ENCODE measurements at places on chromosomes 7 and 10.
A peak's percentile ranks its signal among the peaks of the same experiment; 100 is the strongest.

DNA sequence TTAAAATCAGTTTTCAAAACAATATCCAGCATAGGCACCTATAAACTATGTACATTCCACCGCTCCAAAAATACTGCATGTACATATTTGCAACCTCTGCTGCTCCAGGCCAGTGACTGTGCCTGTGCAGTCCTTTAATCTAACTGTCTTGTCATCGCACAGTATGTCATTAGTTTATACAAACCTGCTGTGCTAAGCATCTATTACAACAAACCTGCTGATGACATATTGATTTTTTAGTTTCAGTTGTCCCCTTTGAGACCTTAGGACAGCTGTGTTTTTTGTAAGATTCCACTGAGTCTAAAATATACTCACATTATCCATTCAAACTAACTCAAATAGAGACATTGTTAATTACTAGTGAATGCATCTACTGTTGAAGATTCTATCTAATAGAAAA lies 33.1 kb downstream of the SEMA3C start:
- H3K27ac ChIP-seq = no peak overlapping the region
- H3K27me3 ChIP-seq = no peaks in the 10 kb centered on the region
- no peak overlapping the region for H3K4me3 ChIP-seq
- no peaks in the 10 kb centered on the region for H3K36me3 ChIP-seq

DNA sequence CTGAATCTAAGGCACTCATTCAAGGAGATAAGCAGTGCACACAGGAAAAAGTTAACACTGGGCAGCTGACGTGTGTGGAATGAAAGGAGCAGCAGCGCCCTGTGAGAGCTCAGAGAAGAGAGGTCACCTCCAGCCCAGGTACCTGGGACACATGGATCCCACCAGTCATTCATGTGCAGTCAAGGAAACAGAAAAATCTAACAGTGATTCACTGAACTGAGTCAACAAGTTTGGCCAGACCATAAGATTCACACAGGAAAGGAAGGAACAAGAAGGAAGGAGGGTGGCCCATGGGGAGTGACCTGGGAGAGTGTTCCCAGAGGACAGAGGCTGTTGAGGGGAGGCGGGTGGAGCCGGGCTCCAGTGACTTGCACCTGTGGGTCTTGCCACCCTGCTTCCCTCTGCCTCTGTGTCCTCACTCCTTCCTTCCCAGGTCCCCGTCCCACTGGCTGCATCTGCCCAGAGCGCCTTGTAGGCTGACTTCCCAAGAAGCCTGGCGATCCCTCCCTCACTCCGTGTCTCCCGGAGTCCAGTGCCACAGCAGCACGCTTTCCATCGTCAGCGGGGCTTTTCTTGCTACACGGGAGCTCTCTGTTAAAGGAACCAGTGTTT lies 27.7 kb downstream of the RNF32 start:
- DNase-seq = no peak
- H3K27ac ChIP-seq = no peak overlapping the region
- H3K4me3 ChIP-seq = no peak overlapping the region
- no peaks in the 10 kb centered on the region for H3K36me3 ChIP-seq
- no peaks in the 10 kb centered on the region for H3K4me1 ChIP-seq

GRCh38 chr10:1289591-1289990 lies 233.4 kb downstream of the WDR37 start:
- H3K36me3 ChIP-seq = no peaks in the 10 kb centered on the region
- no peak for DNase-seq
- H3K27ac ChIP-seq = no peak overlapping the region
- H3K4me3 ChIP-seq = no peak overlapping the region
- no peaks in the 10 kb centered on the region for H3K4me1 ChIP-seq

- peak overlapping the region; percentile 7 for H3K4me3 ChIP-seq
- no peak for DNase-seq
- peaks cover 10% of the 10 kb centered on the region for H3K36me3 ChIP-seq
- peak overlapping the region; percentile 87 for H3K27ac ChIP-seq
- peaks cover 46% of the 10 kb centered on the region for H3K4me1 ChIP-seq
Observed at GRCh38 chr10:88092973-88093372, 229.5 kb downstream of the PTEN start.

DNA sequence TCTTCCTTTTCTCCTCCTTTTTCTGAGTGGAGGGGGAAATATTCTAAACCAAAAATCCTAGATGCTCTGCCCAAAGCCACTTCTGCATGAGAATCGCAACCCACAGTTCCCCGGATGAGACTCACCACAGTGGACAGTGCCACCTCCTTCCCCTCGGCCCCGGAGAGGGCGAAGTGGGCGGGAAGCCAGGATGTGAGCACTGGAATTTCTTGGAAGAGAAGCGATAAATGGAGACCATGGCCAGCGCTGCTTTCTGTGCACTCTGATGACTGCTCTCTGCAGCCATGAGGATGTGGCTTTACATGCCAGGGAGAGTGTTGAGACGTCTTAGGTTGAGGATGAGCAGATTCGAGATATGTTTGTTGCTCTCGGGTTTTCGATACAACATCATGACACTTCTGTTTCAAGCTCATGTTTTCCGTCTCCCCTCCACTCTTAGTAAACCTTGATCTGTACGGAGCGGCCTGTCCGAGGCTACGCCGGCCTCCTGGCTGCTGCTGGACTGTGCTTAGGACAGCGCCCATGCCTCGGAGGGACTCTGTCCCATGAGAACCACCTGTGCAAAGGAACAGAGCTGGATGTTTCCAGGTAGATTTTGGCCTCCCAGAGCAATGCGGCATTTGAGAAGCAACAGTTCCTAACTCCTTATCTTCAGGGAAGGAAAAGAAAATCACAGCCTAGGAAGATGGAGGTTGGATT lies 414.6 kb upstream of the FOXK1 start:
- H3K4me3 ChIP-seq = no peak overlapping the region
- H3K27me3 ChIP-seq = no peaks in the 10 kb centered on the region
- no peaks in the 10 kb centered on the region for H3K4me1 ChIP-seq
- H3K36me3 ChIP-seq = no peaks in the 10 kb centered on the region
- DNase-seq = no peak

DNA sequence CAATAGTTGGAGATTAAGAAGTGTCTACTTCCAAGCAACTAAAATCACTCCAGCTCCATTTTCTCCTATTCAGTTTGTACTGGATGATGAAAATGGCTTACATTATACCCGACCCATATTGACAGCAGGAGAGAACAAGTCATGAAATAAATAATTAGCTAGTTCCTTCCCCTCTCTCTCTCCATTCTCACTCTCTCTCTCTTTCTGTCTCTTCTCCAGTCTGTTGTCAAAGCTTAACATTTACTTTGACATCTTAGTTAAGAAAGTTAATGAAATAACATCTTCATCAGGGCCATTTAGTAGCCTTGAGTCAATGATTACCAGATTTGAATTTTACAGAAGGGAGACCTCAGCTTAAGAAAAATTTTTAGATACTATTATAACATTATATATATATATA lies 138.5 kb downstream of the ARID5B start:
- DNase-seq = no peak
- H3K4me3 ChIP-seq = no peak overlapping the region
- peaks cover 56% of the 10 kb centered on the region for H3K4me1 ChIP-seq

- no peaks in the 10 kb centered on the region for H3K36me3 ChIP-seq
- DNase-seq = no peak
- H3K4me1 ChIP-seq = no peaks in the 10 kb centered on the region
Observed at GRCh38 chr10:30170814-30171213, 111.4 kb upstream of the JCAD start.

GRCh38 chr7:135175931-135176330 lies 5.4 kb upstream of the CYREN start:
- peaks cover 11% of the 10 kb centered on the region for H3K4me1 ChIP-seq
- H3K27ac ChIP-seq = no peak overlapping the region
- H3K4me3 ChIP-seq = no peak overlapping the region
- H3K36me3 ChIP-seq = peaks cover 9% of the 10 kb centered on the region
- DNase-seq = no peak

DNA sequence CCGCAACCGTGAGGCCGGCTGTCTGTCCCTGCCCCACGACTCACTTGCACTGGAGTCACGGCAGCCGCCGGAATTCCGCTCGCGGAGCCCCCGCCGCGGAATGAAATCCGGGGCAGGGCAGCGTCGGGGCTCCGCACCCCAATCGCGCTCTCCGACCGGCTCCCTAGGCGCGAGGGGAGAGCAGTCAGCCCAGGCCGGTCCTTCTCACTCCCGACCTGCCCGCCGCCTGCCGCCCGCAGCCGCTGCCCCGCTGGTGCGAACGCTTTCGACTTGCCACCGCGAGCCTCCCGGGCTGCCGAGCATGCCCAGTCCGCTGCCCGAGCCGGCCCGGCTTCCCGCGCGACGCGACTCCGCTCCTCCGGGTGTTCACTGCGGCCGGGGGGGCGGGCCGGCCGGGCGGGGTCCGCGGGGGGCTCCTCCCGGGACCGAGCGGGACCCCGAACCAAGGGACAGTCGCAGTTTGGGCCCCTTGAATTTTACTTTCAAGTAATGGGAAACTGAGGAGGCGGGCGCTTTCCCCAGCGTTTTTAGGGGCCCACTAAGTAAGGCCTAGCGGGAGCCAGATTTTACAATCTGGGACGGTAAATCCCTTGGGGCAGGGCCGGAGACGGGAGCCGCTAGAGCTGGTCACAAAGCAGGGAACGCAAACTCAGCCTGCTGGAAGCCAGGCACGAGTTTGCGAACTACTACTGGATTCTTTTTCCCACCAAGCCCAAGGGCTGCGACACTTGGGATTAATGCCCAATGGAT lies at the start of gene SGMS1:
SGMS1 (minus strand) TSS at position 294 of the 750 bp plus-strand sequence. CDS start 279,842 bp downstream, outside the sequence.
- peak within 1 kb of the TSS; percentile 96 for H3K4me3 ChIP-seq
- peak within 1 kb of the TSS; percentile 89 for H3K27ac ChIP-seq
- H3K27me3 ChIP-seq = no peaks in the 10 kb centered on the region

DNA sequence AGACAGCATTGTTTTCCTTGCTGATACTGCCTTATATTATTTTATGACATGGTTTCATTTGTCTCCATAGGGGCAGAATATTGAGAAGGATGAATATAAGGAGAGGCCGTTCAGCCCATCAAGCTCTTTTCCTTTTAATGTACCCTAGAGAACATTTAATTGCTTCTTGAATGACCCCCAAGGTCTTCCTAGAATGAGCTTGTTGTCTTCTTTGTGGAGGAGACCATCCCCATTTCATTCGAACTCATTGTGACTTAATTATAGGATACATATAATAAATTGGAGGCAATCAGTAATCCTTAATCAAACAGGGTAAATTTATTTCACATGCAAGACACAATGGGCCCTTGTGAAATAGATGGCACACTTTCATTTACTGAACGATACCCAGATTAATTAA lies 231.3 kb downstream of the MDFIC start:
- DNase-seq = no peak
- no peak overlapping the region for H3K27ac ChIP-seq
- H3K4me1 ChIP-seq = no peaks in the 10 kb centered on the region
- H3K36me3 ChIP-seq = no peaks in the 10 kb centered on the region

- H3K4me3 ChIP-seq = no peak overlapping the region
- H3K4me1 ChIP-seq = no peaks in the 10 kb centered on the region
- no peak overlapping the region for H3K27ac ChIP-seq
- H3K27me3 ChIP-seq = peaks cover 16% of the 10 kb centered on the region
Observed at GRCh38 chr10:100109670-100110069, 28.0 kb upstream of the CPN1 start.

- no peaks in the 10 kb centered on the region for H3K36me3 ChIP-seq
- no peak for DNase-seq
- peaks cover 13% of the 10 kb centered on the region for H3K4me1 ChIP-seq
- no peak overlapping the region for H3K4me3 ChIP-seq
Observed at GRCh38 chr10:69160809-69161241, 19.2 kb upstream of the SUPV3L1 start.

- no peak overlapping the region for H3K4me3 ChIP-seq
- H3K36me3 ChIP-seq = no peaks in the 10 kb centered on the region
- no peaks in the 10 kb centered on the region for H3K27me3 ChIP-seq
- H3K4me1 ChIP-seq = peaks cover 8% of the 10 kb centered on the region
Observed at GRCh38 chr7:129471402-129471827, 30.9 kb upstream of the SMKR1 start.

- no peak overlapping the region for H3K4me3 ChIP-seq
- DNase-seq = no peak
- no peaks in the 10 kb centered on the region for H3K36me3 ChIP-seq
- H3K27ac ChIP-seq = no peak overlapping the region
- no peaks in the 10 kb centered on the region for H3K4me1 ChIP-seq
Observed at GRCh38 chr10:25050402-25050801, 34.0 kb downstream of the THNSL1 start.

GRCh38 chr10:28711041-28711440 lies 33.7 kb downstream of the BAMBI start:
- peaks cover 6% of the 10 kb centered on the region for H3K27me3 ChIP-seq
- no peak for DNase-seq
- no peaks in the 10 kb centered on the region for H3K36me3 ChIP-seq
- H3K27ac ChIP-seq = no peak overlapping the region
- no peaks in the 10 kb centered on the region for H3K4me1 ChIP-seq

DNA sequence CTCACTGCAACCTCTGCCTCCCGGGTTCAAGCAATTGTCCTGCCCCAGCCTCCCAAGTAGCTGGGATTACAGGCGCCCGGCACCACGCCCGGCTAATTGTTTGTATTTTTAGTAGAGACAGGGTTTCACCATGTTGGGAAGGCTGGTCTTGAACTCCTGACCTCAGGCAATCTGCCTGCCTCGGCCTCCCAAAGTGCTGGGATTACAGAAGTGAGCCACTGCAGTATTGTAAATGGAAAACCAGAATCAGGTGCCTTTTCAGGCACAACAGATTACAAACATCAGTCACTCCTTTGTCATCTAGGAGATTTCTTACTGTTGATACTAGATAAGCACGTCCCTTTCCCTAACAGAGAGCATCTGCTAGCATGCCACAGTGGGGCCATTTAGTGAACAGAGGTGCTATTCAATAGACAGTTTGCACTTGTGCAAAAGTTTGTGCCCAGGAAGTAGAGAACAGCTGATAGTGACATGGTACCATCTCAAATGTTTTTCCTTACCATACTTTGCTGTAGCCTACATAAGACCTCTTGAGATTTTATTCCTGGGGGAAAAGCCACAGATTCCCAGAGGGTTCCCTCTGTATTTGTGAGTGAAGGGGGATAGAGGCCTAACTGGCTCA lies 24.5 kb upstream of the WAC start:
- no peak for DNase-seq
- no peaks in the 10 kb centered on the region for H3K27me3 ChIP-seq
- no peaks in the 10 kb centered on the region for H3K36me3 ChIP-seq
- H3K27ac ChIP-seq = no peak overlapping the region

DNA sequence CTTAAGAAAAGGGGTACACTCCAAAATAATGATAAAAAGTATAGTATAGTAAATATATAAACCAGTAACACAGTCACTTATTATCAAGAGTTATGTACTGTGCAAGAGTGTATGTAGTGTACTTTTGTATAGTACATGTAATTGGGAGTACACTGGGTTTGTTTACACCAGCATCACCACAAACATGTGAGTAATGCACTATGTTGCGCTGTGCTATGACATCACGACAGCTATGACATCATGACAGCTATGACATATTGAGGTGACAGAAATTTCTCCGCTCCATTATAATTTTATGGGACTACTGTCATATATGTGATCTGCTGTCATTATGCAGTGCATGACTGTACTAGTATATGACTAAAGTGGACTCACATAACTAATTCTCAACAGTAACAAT lies 84.6 kb downstream of the KMT2C start:
- H3K4me1 ChIP-seq = peaks cover 27% of the 10 kb centered on the region
- no peaks in the 10 kb centered on the region for H3K27me3 ChIP-seq
- no peak for DNase-seq

Data from natural killer cell treated with Interleukin-12 subunit alpha and Interleukin-12 subunit beta and Interleukin-15 and Interleukin-18, amount 100 ng/mL, for 72 hours (primary cell).